Stomach (tissue), 19 donors: ENCODE measurements at places on chromosomes 13 and 19. TPM values are rescaled to one million over a fixed set of nuclear protein-coding genes. Genes with fewer than 3 reads are reported as not detected.

The LILRB1 gene
- 3.0 TPM for total RNA-seq

DNA sequence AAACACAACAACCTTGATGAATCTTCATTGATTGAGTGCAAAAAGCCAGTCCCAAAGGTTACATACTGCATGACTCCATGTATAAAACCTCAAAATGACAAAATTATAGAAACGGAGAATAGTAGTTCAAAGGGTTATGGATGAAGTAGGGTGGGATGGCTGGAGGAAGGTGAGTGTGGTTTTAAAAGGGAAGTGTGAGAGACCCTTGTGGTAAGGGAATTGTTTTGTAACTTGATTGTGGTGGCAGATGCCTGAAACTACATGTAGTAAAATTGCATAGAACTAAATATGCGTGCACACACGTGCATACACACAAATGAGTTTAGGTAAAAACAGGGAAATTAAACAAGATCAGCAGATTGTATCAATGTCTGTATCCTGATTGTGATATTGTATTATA is 340.7 kb downstream of the MTUS2 start:
- no peak overlapping the region for H3K4me3 ChIP-seq
- no peak for DNase-seq

- H3K4me3 ChIP-seq: no peak overlapping the region
- no peaks in the 10 kb centered on the region for H3K27me3 ChIP-seq
- H3K4me1 ChIP-seq: no peaks in the 10 kb centered on the region
- DNase-seq: peak; percentile 10
Measured at GRCh38 chr13:111937777-111938311, 129.1 kb upstream of the SOX1 start.

The KLF1 gene
- total RNA-seq: not detected

GRCh38 chr19:15316498-15316897 is 15.8 kb downstream of the BRD4 start:
- H3K27ac ChIP-seq: no peak overlapping the region
- H3K36me3 ChIP-seq: no peaks in the 10 kb centered on the region
- peaks cover 88% of the 10 kb centered on the region for H3K4me1 ChIP-seq
- DNase-seq: no peak
- no peak overlapping the region for H3K4me3 ChIP-seq

DNA sequence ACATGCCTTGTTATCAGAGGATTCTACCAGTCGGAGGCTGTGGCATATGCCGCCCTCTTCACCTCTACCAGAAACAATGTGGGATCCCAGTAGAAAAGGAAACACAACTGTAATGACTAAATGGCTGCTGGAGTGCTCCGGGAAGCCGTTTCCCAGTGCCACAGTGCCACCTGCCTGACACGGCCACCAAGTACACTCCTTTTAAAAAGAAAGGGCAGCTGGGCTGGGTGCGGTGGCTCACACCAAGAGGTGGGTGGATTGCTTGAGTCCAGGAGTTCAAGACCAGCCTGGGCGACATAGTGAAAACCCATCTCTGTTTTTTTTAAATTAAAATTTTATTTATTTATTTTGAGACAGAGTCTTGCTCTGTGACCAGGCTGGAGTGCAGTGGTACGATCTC is 67.3 kb downstream of the TRPM4 start:
- DNase-seq: peak; percentile 71
- no peak overlapping the region for H3K4me3 ChIP-seq
- H3K27me3 ChIP-seq: no peaks in the 10 kb centered on the region
- H3K4me1 ChIP-seq: peaks cover 5% of the 10 kb centered on the region
- no peak overlapping the region for H3K27ac ChIP-seq
